ENCODE measurements at places on chromosomes 11 and 22.

DNA sequence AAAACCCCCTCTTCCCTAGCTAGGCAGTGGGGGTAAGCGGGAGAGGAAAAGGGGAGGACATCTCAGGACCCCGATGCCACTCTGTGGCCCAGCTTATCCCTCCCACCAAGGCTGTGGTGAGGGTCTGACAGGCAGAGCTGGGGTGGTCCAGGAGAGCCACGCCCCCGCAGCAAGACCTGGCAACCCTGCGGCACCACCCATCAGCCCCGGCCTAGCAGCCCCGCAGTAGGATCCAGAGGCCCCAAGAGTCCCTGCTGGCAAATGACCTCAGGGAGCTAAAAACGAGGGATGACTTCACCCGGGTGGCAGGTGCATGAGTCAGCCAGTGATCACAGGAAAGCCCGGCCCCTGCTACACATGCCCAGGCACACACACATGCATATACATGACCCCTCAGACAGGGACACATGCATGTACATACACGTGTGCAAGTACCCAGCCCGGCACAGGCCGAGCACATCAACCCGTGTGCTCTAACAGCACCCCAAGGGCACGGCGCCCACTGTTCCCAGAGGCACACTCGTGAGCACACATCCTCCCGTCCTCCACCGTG, 32.3 kb downstream of the ARVCF start:
- peak; percentile 29 for DNase-seq

GRCh38 chr11:27107548-27107947, 66.9 kb downstream of the BBOX1 start:
- no peak for DNase-seq

GRCh38 chr11:107043242-107044006, 25.1 kb upstream of the GUCY1A2 start:
- DNase-seq, result no peak

- DNase-seq, result no peak
Observed at GRCh38 chr11:13223112-13223511, 54.5 kb upstream of the BMAL1 start.

DNA sequence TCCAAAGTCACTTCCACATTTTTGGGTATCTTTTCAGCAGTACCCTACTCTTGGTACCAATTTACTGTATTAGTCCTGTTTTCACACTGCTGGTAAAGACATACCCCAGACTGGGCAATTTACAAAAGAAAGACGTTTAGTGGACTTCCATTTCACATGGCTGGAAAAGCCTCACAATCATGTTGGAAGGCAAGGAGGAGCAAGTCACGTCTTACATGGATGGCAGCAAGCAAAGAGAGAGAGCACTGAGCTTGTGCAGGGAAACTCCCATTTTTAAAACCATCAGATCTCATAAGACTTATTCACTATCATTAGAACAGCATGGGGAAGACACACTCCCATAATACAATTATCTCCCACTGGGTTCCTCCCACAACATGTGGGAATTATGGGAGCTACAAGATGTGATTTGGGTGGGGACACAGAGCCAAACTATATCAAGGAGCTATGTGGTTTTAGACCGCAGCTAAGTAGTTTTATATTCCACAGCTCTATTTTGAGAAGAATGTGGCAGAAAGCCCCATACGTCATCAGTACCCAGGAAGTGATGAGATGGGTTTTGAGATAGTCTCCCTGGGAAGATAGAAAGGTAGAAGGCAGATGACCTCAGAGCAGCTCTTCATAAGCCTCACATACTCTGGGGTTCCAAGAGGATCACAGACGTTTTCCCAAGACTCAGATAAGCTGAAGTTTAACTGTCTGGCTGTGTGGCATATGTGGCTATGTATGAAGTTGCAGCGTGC, 96.3 kb downstream of the APIP start:
- DNase-seq, result no peak

DNA sequence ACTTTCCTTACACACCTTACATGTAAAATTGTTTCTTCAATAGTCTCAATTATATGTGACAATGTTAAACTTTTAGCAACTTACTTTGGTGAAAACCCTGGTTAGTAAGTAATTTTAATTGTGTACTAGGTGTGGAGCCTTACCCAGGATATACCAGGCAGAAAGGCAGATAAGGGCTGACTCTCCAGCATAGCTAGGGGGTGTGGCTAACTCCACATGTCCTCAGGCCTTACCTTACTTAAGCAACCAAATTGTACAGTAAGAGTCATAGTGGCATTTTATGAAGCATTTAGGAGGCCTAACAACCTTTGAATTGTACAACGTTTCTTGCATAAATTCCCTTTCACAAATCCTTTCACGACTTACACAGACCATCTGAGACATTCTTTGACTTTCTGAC, 118.2 kb upstream of the OR9Q1 start:
- no peak for DNase-seq

DNA sequence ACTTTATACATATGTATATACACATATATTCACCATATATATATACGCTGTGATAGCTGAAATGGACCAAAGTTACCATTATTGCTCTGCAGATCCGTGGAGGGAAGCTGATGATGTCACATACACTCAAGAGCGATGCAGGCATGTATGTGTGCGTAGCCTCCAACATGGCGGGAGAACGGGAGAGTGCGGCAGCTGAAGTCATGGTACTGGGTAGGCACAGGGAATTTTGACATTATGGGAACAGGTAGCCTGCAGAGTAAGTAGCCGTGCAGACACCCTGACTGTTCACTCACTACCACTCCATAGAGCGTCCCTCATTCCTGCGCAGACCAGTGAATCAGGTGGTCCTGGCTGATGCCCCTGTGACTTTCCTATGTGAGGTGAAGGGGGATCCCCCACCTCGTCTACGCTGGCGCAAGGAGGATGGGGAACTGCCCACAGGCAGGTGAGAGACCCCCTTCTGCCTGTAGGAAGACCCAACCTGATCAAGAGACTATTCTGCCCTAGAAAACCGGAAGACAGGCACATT, 4.7 kb downstream of the ROBO3 start:
- DNase-seq, result no peak

- no peak for DNase-seq
Observed at GRCh38 chr11:5247472-5248192, 2.0 kb downstream of the HBG1 start.

DNA sequence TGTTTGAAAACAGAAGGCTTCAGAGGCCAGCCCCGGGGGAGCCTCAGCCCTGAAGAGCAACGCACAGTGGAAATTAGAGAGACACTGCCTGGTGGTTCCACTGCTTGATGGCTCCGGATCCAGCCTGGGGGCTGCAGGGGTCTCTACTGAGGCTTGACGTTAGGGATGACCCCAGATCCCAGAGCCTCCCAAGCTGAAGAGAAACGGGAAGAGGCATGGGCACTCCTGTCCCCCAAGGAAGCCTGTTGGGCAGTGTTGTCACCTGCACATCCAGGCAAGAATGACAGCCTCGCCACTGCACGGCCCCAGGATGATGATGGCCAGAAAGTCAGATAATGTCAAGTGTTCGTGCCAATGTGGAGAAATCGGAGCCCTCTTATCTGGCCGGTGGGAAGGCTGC, 56.8 kb upstream of the FGF3 start:
- no peak for DNase-seq

DNA sequence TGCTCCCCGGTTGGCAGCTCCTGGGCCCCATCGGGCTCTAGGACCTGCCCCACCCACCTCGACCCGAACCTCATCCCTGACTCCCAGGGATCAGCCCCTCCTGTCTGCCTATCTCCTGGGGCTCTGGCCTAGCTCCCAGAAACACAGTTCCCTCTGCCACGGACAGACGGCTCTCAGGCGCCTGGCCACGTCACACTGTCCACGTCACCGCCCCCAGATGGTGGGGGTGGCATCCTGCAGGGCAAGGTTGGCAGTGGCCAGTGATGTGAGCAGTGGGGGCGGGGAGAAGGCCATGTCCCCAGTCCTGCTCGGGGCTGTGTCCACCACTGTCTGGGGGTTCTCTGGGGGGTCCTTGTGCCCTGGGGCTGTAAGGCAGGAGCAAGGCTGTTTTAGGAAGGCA, 29.2 kb downstream of the SYT7 start:
- DNase-seq, result no peak

GRCh38 chr11:2299773-2300172, 1.9 kb downstream of the C11orf21 start:
- no peak for DNase-seq

- DNase-seq, result no peak
Observed at GRCh38 chr22:46747646-46748045, 9.6 kb upstream of the CERK start.

GRCh38 chr22:33049119-33049729, 9.0 kb downstream of the SYN3 start:
- peak; percentile 67 for DNase-seq

DNA sequence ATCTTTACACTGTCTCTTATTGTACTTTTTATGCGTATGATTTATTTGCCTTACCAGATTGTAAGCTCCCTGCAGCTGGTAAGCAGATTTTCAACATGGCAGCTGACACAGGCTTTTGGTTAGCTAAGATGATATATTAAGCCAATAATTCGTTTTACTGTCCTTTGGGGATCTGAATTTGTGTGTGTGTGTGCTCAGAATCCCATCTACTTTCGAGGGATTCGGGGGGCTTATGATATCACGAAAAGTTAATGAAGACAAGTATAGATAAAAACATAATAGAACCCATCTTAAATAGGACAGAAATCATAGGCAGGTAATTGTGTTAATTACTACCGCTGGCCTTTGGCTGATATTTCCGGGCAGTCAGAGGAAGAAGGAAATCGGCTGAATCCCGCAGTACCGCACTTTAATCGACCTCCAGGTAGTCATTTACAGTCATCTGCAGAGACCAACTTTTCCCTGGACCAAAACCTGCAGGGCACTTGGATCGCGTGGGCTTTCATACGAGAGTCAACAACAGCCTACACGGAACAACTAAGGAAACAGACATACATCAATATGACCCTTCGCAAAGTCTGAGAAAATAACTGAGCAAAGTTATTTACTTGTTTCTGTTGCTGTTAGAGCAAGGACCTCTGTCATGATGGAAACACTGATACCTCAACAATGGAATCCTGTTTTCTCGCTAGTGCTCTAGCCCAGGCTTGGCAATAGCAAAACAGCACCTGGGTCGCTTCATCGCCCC, 802 bp downstream of the KBTBD3 start:
- DNase-seq, result peak; percentile 9

- DNase-seq, result peak; percentile 79
Observed at GRCh38 chr22:22060200-22061084, 77.9 kb upstream of the TOP3B start.

DNA sequence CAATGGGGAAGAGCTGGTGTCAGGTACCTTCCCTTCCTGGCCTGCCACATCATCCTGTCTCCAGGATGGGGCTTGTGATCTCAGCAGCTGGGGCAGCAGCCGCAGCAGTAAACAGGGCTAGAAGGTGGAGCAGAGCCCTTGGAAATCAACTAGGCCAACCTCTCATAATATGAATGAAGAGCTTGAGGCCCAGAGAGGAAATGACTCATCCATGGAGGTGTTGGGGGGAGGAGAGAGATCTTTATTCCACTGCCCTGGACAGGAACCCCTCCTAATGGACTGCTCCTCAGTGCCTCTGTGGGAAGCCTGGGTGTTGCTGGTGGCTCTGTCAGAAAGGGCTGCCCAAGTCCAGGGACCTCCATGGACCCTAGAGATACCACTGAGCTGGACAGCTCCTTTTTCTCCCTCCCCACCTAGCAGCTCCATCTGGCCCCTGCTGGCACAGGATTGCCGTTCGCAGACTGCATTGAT, 111.8 kb downstream of the OSBP2 start:
- no peak for DNase-seq

DNA sequence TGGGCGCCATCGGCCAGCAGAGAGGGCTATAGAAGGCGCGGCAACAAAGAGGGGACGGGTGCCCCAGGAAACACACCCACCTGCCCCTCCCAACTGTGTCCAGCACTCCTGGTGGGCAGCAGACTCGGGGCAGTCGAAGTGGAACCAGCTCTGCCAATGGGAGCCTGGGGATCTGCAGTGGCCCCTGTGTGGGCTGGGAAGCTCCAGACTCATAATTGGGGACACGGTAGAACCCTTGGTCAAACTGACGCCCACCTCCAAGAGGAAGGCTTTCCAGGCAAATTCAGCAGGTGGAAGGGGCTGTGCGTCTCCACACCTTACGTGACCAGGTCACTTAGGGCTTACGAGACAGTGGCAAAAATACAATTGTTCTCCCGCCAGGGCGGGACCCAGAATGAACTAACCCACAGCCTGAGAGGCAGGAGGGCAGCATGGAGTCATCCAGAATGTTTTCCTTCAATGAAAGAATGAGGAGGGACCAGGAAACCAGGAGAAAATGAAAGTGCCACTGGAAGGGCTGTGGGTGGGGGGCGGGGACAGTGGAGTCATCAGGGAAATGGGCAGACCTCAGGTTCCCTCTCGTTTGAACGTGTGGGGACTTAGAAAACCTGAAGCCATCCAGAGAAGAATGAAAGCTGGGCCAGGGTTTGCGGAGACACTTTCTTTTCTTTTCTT, 53.2 kb upstream of the SHANK2 start:
- no peak for DNase-seq

All from stimulated activated naive CD8-positive, alpha-beta T cell treated with anti-CD3 and anti-CD28 coated beads, Interleukin-15, Interleukin-2, amounts not matched to agents 100 U/mL and 50 U/mL, for 24 hours (primary cell).